ENCODE measurements at places on chromosomes 6 and 20.

- no peak for DNase-seq
Observed at GRCh38 chr6:1619673-1620503, 10.2 kb downstream of the FOXC1 start.

GRCh38 chr20:263701-264100 lies 6.2 kb downstream of the DEFB132 start:
- no peak for DNase-seq

DNA sequence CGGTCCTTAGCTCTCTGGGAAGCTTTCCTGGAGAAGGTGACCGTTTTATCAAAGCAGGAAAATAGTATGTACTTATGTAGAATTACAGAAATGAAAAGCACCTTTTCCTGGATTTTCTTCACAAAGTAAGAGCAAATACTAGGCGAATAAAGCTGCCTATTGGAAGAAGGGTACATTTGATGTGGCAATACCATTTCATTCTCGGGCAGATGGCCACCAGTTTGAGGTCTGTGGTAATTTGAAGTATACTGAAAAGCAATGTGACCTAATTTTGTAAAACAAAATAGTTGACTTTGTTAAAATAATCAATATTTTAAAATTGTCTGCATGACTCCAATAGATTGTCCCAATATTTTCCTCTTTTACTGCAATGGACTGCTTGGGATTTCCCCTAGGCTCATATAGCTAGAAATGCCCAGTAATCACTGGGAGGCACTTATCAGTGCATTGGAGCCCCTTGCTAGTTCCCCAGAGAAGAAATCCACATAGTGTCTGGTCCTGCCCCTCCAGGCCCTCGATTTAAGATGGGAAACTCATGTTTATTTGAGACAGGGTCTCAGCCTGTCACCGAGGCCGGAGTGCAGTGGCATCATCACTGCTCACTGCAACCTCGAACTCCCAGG lies 7.4 kb upstream of the UTRN start:
- DNase-seq: no peak

DNA sequence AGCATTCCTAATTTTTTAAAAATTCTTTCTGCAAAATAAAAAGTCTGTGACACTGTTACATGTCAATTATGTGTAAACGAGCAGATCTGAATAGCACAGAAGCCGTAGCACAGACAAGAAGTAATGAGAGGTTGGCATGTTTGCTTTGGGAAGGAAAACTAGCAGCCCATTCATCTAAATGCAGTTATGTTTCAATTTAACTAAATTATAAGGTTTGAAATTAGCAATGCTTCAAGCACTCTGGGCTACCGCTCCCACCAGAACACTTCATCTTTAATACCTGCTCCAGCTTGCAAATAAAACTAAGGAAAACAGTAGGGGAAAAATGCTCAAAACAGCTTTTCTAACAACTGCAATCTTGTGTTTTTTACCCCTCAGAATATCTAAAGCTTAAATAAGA lies 73.9 kb downstream of the PTPRK start:
- DNase-seq: no peak

DNA sequence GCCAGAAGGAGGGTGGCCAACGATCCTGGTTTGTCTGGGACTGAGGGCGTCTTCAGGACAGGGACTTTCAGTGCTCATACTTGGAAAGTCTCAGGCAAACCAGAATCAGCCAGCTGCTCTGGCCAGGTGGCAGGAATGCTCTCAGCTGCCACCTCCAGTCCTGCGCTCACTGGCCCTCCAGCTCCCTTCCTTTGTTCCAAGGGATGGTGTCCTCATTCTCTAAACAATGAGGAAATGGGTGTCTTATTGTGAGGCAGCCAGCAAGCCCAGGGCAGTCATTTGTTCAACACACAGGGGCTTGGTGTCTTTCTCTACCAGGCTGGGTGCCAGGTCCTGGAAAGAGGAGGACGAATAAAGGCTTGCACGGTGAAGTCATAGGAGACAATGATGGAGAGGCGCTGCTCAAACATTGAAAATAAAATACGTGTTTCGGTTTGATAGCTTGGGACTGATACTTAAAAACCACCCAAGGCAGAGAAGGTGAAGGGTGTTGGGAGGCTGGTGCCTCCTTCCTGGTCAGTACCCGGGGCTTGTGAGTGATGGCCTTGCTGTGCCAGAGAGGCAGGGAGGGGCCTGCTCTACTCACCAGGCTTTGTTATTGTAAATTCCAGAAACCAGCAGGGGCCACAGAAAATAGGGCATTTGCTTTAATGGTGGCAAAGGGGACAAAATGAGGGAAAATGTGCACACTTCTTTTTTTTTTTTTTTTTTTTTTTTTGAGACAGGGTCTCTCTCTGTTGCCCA lies 11.3 kb upstream of the TMEM181 start:
- DNase-seq: no peak

DNA sequence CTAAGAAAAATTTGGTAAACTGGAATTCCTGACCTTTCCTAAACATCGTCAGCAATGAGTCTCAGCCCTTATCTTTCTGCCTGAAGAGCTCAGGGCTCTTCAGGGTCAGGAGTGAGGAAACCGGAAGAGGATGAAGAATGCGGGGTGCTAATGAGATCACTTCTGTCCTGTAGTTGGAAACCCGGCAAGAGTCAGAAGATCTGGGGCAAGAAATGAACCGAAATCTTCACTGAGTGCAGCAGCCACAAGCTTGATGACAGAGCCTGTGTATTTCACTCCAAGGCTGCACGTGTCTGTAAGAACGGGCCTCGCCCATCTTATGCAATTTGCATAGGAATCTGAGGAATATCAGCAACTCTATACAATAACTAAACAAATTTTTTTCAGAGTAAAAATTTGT lies 60.4 kb upstream of the QKI start:
- DNase-seq: peak; percentile 23

DNA sequence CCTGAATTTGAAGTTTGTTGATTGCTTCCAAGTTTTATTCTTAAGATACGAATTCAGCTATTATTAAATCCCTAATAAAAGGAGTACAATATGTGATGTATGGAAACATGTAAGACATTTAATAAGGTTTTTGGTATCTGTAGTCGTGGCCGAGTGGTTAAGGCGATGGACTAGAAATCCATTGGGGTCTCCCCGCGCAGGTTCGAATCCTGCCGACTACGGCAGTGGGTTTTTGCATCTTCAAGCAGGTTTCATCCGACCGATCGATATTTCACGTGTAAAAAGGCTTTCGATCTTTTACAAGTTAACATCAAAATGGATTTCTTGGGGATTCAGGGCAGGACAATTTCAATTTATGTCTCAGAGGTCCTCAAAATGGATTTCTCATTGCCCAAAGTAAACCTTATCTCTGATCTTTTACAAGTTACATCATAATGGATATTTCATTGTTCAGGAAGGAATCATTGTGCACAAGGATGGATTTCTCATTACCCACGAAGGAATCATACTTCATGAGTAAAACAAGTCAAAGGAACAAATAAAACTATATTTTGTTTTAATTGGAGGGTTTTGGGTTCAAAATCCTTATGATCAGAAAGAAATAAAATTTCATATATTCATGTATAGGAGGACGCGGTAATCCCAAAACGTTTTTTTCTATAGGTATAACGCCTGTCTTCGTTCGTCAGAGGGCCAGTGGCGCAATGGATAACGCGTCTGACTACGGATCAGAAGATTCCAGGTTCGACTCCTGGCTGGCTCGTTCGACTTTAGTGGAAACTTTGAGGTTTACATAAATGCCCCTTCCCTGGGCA lies 37.3 kb upstream of the BTN3A2 start:
- peak; percentile 76 for DNase-seq

DNA sequence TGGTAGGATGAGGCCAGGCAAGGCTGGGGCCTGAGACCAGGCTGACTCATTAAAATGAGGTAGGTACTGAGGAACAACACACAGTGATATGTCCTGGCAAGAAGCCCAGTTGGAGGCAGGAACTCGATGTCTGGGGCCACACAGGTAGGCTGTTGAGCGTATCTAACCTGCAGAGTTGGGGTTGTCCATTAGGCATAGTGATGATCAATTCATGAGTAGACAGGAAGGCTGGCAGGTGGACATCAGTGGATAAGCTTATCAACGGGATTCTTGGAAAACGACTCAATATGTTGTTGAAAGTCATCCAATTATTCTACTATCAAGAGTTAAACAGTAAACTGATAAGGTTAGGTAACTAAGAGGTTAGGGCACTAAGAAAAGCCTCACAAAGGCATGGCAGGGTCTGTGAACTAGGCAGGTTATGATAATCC lies 193.2 kb upstream of the COL21A1 start:
- no peak for DNase-seq

GRCh38 chr6:29926413-29927274 lies 15.7 kb upstream of the HLA-A start:
- DNase-seq: peak; percentile 61

DNA sequence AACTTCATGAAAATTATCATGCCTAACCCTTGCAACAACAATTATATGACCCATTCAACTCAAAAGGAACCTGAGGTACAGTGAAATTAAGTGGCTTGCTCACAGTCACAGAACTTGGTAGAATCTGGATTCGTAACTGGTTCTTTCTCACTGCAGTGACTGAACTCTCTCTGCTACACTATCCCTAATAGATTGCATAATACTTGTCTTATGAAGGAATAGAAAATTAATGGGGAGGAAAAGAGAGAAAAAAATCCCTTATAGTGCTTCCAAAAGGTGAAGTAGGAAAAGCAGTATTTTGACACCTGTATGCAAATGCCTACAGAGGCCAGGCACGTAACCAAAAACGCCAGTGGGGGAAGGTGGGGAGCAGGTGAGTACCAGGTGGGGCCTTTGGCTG lies 186.6 kb downstream of the LY86 start:
- no peak for DNase-seq

- DNase-seq: no peak
Observed at GRCh38 chr6:116307001-116307400, 27.3 kb upstream of the TSPYL1 start.

DNA sequence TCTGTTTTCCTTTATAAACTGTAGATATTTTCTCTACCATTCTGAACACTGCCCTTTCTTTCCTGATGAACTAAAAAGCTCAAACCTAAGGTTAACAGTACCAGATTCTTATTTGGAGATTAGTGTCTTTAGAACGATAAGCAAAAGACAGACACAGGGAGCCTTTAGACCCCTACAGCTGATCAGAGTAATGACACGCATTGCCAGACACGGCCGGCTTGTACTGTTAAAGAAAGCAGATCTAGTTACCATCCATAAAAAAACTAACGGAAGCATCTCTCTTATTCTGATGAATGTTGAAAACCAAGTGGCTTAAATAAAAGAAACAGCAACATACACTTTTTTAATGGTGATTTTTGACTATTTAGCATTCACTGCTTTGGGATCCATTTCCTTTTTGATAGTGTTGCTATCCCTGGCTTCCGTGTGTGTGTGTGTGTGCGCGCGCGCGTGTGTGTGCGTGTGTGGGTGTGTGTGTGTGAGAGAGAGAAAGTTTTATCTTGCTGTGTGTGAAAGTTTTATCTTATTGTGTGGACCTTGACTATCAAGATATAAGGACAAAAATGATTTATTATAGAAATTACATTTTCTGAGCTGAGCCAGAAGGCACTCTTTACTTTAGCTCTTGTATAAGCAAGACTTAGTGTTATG lies 95.6 kb upstream of the SLC35B3 start:
- no peak for DNase-seq

DNA sequence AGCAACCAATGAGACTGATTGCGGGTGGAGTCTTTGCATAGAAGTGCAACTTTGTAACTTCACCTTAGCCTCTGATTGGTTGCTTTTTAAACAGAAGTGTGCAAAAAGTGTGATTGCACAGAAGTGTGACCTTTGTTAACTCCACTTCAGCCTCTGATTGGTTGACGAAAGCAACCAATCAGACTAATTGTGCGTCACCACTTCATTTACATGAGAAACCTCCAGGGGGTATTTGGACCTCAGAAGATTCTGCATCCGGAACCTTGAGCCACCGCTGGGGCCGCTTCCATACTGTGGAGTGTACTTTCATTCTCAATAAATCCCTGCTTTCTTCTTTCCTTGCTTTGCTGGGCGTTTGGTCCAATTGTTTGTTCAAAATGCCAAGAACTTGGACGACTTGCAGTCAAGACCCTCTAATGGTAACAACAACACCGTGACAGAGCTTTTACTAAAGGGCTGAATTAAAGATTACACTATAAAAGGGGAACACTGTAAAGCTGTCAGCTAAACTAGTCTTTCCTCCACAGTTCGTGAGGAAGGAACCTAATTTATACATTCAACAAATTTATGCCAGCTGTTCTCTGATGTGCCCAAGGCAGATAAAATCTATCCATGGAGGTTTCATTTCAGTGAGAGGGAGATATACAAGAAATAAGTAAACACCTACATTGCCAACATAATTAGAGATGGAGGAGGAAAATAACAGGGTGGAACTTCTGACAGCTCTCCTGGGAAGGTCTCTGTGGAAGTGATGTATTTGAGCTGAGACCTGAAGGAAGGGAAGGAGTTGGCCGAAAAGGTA lies 1.4 kb upstream of the HECA start:
- DNase-seq: peak; percentile 51

GRCh38 chr6:88013554-88013953 lies 34.1 kb upstream of the SPACA1 start:
- no peak for DNase-seq

GRCh38 chr6:99458319-99458718 lies 33.2 kb upstream of the PNISR start:
- peak; percentile 8 for DNase-seq

- DNase-seq: no peak
Observed at GRCh38 chr6:114534813-114535212, 192.0 kb upstream of the HS3ST5 start.

DNA sequence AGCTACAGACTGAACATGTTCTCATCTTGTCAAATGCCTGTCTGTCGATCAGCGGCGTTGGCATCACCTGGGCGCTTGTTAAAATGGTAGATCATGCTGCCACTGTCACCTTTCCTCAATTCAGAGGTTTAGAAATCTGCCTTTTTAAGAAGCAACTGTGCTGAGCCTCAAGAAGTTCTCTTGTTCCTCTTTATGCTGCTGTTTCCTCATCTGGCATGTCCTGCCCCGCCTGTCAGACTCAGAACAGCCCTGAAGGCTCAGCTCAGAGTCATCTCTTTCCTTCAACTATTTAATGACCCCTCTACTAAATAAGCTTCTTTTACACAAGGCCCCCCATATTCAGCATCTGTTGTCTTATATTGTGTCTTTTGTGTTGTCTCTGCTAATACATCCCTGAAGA lies 368.2 kb downstream of the EPM2A start:
- no peak for DNase-seq

- DNase-seq: peak; percentile 55
Observed at GRCh38 chr6:158316022-158316421, 3.8 kb downstream of the TULP4 start.

- DNase-seq: peak; percentile 86
Observed at GRCh38 chr6:141464490-141464889, 668.2 kb upstream of the GJE1 start.
